ENCODE measurements at places on chromosomes 5 and 9.

DNA sequence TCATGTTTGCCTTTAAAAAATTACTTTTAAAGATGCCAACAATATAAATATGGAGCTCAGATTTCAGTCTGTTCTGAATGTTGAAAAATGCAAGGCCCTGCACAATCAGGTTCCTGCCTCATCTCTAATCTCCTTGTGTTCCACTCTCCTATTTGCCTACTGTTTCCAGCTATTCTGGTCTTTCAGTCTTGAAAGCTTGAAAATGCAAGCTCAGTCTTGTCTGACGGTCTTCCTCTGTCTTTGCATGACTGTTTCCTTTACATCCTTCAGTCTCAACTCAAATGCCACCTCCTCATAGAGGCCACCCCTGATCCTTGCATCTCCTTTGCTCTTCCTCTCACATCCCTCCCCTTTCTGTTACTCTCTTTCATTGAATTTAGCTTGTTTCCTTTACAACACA, 354.9 kb downstream of the KIF4B start:
- DNase-seq, result no peak

- DNase-seq, result no peak
These were observed 26.2 kb downstream of the UHRF2 start for GRCh38 chr9:6439051-6439703.

DNA sequence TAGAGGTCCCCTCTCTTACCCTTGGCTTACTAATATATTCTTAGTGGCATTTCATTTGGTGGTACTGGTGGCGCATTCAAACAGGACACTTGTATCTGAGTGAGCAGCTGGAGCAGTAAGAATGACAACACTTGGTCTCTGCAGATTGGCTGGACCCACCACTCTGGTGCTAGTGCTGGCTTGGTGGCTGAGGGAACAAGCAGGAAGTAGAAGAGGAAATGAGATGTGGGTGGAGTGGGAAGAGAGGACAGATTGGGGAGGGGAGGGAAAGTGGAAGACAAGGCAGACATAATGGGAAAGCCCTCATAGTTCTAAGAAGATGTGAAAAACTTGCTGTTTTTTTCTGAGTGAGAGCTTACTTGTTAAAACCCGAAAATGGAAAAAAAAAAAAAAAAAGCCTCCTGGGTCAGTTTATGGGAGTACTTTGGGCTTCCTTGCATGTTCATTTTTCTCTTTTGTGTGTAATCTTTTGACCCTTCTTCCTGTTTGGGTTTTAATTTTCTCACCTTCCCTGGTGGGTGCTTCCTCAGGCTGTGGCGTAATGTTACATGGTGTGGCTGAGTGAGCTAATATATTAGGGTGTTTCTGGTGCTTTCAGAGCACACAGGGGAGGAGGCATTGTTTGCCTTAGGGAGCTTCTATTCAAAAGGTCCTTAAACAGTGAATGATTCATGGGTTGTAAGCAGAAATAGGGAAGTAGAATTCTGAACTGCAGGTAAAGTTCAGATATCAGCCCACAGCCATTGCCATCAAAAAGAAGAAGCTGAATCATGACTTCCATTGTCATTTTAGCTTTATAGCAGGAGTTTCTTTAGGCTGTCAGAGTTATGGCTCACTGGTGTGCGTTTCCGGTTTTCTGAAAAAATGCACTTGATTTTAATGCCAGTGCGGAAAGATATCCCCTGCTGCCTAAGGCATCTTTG, 52.3 kb downstream of the TLE4 start:
- DNase-seq, result peak; percentile 92

GRCh38 chr9:22214021-22214420, 204.9 kb upstream of the CDKN2B start:
- DNase-seq, result no peak

DNA sequence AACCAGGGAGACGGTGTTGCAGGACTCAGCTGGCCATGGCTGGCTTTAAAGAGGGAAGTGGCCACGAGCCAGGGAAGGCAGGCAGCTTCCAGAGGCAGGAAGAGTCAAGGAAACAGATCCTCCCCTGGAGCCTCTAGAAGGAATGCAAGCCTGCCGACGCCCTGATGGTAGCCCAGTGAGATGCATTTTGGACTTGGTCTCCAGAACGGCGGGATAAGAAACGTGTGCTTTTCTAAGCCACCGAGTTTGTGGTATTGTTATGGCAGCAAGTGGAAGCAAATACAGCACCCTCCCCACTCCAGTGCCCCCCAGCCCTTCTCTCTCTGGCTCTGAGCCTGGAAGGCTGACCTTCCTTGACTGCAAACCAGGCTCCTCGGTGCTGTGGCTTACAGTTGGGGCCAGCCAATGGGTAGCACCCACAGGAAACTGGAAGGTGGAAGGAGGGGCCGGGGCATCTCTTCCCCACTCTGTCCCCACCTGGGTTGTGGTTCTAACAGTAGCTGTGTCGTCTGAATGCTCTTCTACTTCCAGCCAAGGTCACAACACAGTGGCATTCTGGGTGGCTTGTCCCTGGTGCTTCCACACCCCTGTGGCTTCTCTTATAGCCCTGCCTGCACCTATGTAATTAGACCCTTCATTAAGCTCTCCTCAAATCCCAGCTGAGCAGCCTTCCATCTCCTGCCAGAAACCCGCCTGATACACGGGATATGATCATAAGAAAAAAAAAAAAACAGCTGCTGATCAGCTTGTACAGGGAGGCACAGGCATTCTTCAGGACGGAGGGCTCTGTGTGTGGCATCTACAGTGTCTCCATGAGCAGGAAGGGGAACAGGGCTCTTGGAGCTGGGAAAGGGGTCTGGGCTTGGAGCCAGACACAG, 29.9 kb upstream of the UNC5A start:
- no peak for DNase-seq

DNA sequence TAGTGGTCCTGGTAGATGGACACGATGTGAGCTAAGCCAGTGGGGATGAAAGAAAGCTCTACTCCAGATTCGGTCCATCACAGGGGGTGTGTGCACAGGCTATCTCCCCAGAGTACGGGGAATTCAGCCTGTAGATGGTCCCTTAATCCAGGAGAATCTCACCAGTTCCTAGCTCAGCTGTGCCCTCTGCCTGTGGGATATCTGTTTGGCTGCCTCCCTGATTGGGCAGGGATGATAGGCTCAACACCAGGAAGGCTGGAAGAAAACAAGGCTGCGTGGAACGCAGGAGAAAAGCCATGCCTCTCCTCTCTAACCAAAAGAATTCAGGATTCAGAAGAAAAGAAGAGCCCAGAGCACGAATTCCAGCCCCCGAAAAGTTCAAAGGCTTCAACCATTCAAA, 40.9 kb downstream of the VLDLR start:
- DNase-seq, result no peak

DNA sequence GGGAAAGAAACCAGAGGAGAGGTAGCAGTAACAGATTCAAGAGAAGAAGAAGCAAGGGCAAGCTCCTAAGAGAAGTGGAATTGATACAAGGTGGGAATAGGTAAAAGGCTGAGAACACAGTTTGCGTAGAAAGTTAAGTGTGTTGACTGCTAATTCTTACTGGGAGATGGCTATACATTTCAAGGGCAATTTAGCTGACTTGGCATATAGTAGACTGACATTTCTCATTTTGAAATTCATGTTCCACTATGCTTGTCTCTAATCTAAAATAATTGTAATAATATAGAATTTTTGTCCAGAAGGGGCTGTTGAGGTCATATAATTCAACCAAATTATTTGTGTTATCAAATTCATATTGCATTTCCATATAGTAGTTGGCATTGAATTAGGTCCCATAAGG, 144.0 kb downstream of the ATG10 start:
- DNase-seq, result peak; percentile 12

GRCh38 chr5:9062873-9063272, 483.0 kb downstream of the SEMA5A start:
- DNase-seq, result no peak

DNA sequence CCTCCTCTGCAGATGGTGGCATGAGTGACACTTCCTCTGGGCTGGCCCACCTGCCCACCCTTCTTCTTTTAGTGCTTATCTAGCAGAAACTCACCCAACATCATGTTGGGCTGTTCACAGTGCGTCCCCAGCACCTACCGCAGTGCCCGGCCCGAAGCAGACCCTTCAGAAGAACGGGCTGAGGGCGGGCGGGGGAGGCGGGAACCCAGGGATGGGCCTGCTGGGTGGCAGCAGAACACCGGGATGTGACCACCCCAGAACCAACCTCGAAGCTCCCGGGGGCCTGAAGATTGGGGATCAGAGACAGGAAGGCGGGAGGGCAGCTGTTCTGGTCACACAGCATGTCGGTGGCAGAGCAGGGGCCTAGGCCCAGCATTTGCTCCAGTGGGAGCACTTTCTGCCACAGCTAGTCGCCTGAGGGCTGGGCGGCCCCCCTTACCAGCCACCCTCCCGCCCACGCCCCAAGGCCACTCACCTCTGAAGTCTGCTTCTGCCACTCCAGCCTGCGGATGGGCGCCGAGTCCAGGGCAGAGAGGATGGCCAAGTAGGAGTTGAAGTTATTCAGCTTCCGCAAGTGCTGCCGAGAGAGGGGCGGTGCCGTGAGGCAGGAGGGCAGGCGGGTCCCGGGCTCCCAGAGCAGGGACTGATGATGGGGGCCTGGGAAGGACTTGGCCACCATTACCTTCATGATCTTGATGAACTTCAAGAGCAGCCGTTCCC, 38.7 kb downstream of the PRRT1B start:
- DNase-seq, result no peak
